ENCODE measurements at places on chromosomes 7 and 10. TPM values are rescaled to one million over a fixed set of nuclear protein-coding genes. Genes with fewer than 3 reads are reported as not detected.

GRCh38 chr7:70744492-70744891 lies 387.5 kb upstream of the GALNT17 start:
- no peaks in the 10 kb centered on the region for H3K4me1 ChIP-seq
- no peaks in the 10 kb centered on the region for H3K27me3 ChIP-seq
- H3K36me3 ChIP-seq: no peaks in the 10 kb centered on the region
- no peak overlapping the region for H3K27ac ChIP-seq
- no peak overlapping the region for H3K4me3 ChIP-seq
- DNase-seq: no peak

DNA sequence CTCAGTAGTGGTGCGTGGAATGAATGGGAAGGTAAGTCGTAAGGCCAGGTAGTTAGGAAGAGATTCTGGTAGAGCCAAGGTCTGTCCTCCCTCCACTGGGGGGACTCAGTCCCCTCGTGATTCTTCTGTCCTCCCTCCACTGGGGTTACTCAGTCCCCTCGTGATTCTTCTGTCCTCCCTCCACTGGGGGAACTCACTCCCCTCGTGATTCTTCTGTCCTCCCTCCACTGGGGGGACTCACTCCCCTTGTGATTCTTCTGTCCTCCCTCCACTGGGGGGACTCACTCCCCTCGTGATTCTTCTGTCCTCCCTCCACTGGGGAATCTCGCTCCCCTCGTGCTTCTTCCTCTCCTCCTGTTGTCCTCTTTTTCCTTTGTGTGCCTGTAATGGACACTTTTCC lies 125.1 kb downstream of the CELF2 start:
- no peak overlapping the region for H3K4me3 ChIP-seq
- no peaks in the 10 kb centered on the region for H3K27me3 ChIP-seq
- no peak overlapping the region for H3K27ac ChIP-seq
- H3K4me1 ChIP-seq: peaks cover 13% of the 10 kb centered on the region

Gene PUS7
- 8.1 TPM for polyA plus RNA-seq

DNA sequence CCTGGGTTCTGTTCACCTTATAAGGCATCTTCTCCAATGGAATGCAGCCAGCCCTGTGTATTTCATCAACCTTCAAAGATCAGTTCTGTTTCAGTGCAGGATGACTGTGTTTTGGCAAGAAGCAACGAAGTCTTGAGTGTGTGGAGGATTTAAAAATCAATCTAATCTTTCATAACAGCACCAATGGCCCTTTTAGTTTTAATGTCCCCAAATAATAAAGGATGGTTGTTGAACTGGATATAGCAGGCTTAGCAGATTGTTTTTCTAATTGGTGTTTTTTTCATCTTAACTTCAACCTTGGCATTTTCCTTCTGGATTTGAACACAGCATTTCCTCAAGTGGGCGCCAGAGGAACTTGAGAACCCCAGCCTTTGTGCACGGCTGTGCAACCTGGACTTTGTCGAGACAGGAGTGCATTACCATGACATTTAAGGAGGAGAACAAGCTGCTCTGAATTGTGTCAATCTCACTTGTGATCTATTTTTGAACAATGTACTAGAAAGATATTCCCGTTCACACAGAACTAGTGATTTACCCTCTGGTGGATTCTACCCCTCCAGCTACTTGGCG lies 313.3 kb upstream of the AKR1E2 start:
- H3K4me3 ChIP-seq: no peak overlapping the region
- DNase-seq: peak; percentile 54
- no peaks in the 10 kb centered on the region for H3K27me3 ChIP-seq
- no peaks in the 10 kb centered on the region for H3K4me1 ChIP-seq
- no peak overlapping the region for H3K27ac ChIP-seq

Gene PYROXD2
- polyA plus RNA-seq: 13.7 TPM

DNA sequence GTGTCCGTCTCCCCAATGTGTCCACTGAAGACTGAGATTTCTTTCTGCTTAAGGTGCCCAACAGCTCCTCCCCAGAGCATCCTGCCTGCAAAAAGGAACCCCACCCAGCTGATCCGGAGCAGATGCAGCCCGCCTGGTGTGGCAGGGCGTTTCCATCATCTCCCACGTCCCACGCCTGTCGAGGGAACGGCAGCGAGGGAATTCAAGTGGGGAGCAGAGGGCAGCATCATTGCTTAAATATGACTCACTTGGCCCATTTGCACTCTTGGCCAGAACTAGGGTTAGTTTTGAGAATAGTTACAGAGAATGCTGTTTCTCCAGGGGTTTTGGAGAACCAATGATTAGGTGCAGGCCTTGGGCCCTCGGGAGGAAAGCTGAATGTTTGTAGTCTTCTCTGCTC lies 20.8 kb downstream of the VWA2 start:
- H3K27me3 ChIP-seq: no peaks in the 10 kb centered on the region
- H3K4me1 ChIP-seq: no peaks in the 10 kb centered on the region
- DNase-seq: no peak
- H3K36me3 ChIP-seq: no peaks in the 10 kb centered on the region
- H3K4me3 ChIP-seq: no peak overlapping the region

DNA sequence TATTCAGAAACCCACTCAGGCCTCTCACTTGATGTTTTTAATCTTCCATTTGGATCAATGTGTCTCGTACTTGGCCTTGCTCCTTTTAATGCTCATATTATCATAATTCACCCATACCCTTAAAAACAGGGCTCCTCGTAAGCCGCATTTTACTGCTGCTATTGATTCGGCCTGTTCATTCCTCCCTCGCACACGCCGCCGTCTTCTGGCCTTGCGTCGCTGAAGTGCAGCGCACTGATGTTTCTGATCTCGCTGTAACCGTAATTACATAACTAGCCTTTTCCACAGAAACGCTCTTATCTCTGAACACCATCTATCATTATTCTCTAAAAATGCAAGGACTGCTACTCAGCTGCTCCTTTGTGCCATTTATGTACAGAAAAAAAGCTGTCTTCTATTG lies 544.5 kb upstream of the FOXK1 start:
- DNase-seq: no peak
- H3K4me3 ChIP-seq: no peak overlapping the region
- H3K36me3 ChIP-seq: no peaks in the 10 kb centered on the region
- no peaks in the 10 kb centered on the region for H3K4me1 ChIP-seq
- H3K27ac ChIP-seq: no peak overlapping the region

- no peak for DNase-seq
- no peak overlapping the region for H3K4me3 ChIP-seq
- peaks cover 78% of the 10 kb centered on the region for H3K27me3 ChIP-seq
- no peaks in the 10 kb centered on the region for H3K36me3 ChIP-seq
These were observed 2.0 kb downstream of the HPSE2 start for GRCh38 chr10:99233689-99234037.

Gene CELF2
- polyA plus RNA-seq: 21.6 TPM

DNA sequence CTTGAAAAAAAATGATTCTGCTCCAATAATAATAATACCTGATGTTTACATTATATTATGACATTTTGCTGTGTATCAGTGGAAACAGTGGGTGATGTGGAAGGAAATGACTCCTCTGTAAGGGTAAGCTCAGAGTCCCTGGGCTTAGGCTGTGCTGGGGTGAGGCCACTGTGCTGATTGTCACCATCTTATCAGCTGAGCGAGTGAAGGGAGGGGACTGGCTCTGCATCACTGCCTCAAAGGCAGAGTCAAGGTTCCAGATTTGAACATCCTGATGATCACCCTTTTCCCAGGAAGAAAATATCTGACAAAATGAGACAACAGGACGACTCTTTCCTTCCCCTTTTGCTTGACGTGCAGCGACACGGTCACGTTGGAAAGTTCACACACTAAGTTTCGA lies 24.0 kb upstream of the HABP2 start:
- no peak overlapping the region for H3K27ac ChIP-seq
- no peaks in the 10 kb centered on the region for H3K27me3 ChIP-seq
- DNase-seq: no peak
- no peak overlapping the region for H3K4me3 ChIP-seq

Gene MSMB
- polyA plus RNA-seq: not detected
